T-helper 1 cell (primary cell): ENCODE measurements at places on chromosomes 3 and 15.

DNA sequence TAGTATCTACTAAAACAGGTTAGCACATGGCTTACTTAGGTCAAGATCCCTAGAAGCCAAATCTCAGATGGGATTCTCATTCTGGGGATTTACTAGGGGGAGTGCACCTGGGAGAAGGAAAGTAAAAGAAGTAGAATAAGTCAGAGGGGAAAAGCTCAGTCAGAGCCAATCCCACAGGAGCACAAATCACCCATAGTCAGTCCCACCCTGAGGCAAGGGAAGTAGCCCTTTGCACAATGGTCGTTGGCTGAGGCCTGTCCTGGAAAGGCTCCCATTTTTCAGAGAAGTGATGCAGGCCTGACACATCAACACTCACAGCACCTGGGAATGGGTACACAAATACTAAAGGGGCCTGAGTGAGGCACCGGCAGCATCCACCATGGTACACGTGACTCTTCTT, 39.8 kb downstream of the SST start:
- no peak for DNase-seq

- no peak for DNase-seq
Measured at GRCh38 chr3:192408007-192408646, 319.2 kb downstream of the FGF12 start.

DNA sequence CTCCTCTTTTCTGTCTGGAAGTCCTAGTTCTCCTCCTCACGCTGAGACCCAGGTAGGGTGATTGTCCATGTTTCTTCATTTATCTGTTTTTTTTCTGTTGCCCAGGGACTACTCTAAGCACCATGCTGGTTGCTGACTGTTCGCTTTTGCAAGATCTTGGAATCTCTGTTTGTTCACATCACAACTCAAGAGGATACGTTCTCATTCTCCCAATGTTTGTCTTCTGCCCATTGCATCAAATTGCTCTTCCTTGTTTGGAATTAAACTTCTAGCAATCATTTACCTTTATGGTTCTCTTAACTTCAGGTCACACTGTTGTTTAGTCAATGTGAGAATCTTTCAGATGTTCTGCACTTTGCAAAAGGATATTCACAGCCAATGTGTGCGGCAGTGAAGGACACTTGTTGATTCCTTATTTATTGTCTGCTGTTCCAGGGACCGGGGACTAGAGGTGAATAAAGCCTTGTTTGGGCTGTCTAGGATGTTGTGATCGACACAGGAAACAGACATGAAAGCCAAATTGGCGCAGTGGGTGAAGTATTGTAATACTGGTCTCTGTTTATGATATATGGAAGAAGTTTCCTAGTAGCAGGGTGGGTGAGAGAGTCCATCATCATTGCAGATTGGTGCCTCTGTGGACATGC, 24.5 kb downstream of the LPP start:
- no peak for DNase-seq

GRCh38 chr15:73844356-73844755, 29.0 kb upstream of the TBC1D21 start:
- no peak for DNase-seq

DNA sequence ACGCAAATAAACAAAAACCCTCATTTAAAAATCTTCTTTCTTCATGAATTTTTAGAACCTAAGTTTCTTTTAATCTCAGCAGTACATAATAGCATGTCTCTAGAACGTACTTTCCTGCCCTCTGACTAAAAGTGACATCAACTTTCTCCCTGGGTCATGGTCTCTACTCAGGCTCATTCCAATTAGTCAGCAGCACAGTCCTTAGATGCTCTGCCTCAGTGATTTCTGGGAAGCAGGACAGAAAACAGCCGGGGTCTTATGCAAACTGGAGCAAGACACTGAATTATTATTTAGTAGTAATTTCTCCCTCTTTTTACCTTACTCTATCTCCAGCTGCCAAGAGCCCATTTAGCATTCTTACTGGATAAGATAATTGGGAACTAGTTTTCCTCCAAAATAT, 365.2 kb downstream of the TUSC7 start:
- DNase-seq = no peak

DNA sequence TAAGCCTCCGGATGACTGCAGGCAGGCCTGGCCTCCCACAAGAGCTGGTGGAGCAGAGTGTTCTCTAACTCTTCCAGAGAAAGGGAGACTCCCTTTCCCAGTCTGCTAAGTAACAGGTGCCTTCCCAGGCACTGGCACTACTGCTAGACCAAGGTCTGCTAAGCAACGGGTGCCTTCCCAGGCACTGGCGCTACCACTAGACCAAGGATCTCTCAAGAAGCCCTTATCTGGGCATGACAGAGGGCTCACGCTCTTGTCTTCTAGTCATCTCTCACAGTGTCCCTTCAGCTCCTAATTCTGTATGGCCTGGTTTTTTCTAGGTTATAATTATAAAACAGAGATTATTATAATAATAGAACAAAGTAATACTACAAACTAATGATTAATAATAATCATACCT, 27.8 kb downstream of the MYL3 start:
- no peak for DNase-seq

GRCh38 chr15:74314795-74315438, 52.5 kb downstream of the CYP11A1 start:
- no peak for DNase-seq

- DNase-seq = no peak
Measured at GRCh38 chr3:55854494-55854893, 367.4 kb upstream of the WNT5A start.

GRCh38 chr3:65033576-65033975, 345.8 kb upstream of the ADAMTS9 start:
- no peak for DNase-seq

DNA sequence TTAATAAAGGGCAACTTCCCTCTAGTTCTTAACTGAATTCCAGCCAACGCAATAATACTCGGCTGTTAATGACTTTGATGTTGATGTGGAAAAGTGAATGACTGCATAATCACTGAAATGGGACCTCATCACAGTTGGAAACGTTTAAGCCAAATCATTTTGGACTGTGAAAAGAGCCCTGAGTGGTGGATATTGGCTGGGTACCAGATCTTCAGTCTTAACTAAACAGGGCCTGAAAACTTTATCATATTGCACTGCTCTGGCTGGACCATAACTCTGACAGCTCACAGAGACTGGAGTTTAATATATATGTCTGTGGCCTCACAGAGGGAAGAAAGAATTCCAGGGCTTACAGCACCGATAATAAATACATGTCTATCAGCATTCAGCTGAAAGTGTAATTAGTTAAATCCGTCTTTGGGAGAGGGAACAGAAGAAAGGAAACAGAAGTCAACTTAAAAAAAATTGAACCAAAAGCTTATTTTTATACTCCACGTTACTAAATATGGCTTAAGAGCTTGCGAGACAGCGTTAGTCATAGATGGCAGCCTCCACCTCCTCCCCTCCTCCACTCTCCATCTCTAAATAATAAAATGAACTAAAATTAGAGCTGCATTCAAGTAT, 222.3 kb upstream of the CDIN1 start:
- no peak for DNase-seq

GRCh38 chr3:191244242-191244867, 45.3 kb downstream of the OSTN start:
- peak; percentile 13 for DNase-seq

- no peak for DNase-seq
Measured at GRCh38 chr3:73939985-73940384, 315.2 kb upstream of the PDZRN3 start.

DNA sequence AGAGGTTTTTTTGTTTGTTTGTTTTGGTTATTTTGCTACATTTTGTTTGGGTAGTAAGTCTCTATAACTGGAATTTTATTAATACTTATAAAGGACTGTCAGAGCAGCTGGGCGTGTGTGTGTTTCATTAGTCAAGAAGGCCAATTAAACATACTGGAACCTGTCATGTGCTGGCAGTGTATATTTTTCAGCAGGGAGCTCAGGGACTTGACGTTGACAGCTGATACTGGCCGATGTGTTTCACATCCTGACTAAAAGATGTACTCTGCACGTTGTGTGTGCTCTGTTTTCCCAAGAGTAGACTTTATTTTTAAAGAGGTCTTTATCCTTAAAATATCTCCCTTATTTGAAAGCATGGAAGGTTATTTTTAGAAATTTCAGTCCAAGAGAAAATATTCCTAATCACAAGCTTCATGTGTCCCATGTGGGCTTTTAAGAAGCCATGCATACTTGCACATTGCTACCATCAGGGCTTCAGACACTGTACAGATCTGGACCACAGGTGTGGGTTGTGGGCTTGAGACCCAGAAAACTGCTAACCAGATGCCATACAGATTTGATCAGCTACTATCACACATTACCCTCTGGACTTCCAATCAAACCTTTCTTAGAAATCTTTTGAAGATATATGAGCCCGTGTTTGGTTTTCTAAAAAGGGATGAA, 135.9 kb downstream of the FEZF2 start:
- no peak for DNase-seq

DNA sequence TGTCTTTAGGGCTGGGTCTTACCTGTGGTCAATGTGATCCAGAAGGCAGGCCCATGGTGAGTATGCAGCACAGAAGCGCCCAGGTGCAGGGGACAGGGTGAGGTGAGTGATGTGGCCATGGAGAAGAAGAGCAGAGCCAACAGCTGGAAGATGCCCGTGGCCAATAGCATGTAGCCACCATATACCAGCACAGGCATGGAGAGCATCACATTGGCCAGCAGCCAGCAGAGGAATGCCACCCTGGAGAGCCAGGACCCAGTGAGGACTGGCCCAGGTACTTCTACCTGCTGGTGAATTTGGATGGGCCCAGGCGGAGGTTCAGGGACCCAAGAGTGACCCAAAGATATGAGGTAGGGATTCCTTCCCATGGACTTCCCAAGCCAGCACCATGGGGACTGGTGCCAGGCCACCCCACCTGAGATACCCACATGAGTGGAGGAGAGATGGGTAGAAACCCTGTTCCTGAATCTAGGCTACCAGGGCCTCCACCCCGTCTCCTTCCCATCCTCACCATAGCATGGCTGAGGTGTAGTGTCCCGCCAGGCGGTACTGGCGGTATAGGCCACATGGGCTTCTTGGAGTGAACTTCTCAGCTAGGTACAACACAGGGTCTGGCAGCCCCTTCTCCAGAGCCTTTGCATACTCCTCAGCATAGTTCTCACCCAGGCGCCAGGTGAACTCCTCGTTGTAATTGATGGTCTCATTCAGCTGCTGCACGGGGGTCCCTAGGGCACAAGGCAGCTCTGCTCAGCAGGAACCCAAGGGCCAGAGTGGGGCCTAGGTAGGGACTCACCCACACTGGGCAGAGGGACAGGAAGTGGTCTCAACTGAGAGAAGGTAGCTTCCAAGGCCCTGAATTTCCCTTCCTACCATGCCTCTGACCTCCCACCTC, 6.2 kb downstream of the DUOXA2 start:
- DNase-seq = no peak

DNA sequence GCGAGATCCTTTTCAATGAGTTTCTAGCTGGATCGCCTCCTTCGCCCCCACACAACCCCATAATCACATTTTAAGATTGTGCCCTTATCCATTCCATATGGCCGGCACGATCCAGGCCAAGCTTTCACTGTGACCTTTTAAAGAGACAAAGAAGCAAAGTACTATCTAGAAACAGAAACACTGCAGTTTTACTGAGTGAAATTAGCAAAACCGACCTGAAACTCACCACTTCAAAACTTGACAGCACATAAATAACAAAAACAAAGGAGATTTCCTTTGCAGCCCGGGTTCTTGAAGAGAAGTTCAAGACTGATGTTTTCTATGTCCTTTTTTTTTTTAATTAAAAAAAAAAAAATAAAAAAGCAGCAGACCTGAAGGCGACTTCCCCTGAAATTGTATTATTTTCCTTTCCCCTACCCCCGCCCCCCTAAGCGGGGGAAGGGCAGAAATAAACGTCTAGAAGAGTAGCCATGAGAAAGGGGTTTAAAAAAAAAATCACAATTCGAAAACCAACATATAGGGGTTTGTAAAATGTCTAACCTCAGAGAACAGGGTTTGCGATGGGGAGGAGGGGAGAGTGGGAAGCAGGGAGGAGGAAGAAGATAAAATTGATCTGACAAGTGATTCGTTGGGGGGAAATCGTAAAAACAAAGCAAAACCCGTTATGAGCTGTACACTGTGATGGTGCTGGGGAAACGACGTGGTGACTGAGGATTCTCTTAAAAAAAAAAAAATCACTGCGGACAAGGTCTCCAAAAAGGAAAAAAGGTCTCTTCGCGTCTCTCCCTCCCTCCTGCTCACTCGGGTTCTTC, 1.5 kb downstream of the SATB1 start:
- no peak for DNase-seq

DNA sequence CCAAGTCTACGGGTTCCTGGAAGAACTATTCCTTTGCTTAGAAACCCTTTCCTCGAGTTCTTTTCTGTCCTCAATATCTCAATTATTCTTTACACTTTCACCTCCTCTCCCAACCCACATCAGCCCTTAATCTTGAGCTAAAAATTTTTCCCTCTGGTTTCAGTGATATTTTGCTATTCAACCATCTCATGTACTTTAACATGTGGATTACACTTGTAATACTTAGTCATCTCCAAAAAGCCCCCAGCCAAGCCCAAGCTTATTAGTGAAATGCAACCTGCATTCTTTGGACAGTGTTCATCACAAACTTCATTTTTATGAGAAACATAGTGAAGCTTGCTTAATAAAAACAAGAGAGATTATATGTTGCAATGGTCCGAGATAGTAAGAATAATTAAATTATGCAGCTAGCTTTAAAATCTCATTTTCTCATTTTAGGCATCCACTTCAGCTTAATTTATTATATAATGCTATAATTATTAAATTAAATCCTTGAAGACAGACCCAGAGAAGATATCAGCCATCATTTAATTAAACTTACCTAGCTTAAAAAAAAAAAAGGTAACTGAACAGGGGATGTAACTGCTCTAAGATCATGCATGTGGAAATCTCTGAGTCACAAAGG, 534.5 kb upstream of the TBL1XR1 start:
- DNase-seq = no peak

GRCh38 chr15:29821416-29822099, 710 bp downstream of the TJP1 start:
- DNase-seq = no peak
